ENCODE measurements at places on chromosomes 7 and 10. TPM values are rescaled to one million over a fixed set of nuclear protein-coding genes. Genes with fewer than 3 reads are reported as not detected.

GRCh38 chr7:17289074-17289645 is 9.3 kb upstream of the AHR start:
- no peak for DNase-seq

DNA sequence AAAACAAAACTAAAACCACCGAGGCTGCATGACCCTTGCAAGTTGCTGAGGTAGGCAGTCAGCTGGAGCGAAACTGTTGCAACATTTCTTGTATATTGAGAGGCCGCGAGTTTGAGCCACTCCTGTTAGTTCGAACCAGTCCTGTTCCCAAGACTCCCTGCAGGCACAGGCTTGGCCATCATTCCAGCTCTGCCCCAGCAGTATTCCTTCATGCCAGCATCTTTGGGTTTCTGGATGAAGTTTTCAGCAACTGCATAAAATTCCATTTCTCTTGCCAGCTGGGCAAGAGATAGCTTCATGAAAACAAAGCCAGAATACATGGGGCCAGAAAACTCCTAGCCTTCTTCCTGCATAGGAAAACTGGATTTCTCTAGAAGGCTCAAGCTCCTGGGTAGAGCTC is 207.6 kb downstream of the FRMD4A start:
- DNase-seq = no peak

GRCh38 chr7:40826411-40827221 is 691.8 kb downstream of the SUGCT start:
- DNase-seq = no peak

- DNase-seq = peak; percentile 95
These were observed 15.0 kb upstream of the PCBD1 start for GRCh38 chr10:70903262-70903921.

DNA sequence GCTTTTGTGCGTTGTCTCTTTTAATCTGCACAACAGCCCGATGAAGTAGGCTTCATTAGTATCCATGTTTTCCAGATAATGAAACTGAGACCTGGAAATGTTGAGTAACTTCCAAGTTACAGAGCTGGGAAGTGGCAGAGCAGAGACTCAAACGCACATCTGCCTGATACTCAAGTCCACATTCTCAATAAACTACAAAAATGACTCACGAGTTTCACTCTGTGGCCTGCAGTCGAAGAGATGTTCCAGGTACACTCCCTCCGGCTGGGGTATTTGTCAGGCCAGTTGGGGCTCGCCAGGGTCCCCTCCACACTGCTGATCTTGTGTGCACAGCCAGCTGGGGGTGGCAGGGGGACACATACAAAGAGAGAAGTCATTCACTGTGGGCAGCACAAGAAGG is 17.7 kb upstream of the OPALIN start:
- no peak for DNase-seq

GRCh38 chr10:128866551-128866950 is 600.5 kb upstream of the MGMT start:
- DNase-seq = no peak

- no peak for DNase-seq
These were observed 57.1 kb downstream of the FAM107B start for GRCh38 chr10:14717552-14717951.

Gene ASB4
- total RNA-seq = not detected

Gene ANKRD1
- total RNA-seq = 0.22 TPM

Gene OR2F1
- not detected for total RNA-seq

Gene GSTO2
- total RNA-seq = 20.6 TPM

All from H7 (cell line).